ENCODE measurements at places on chromosomes 16 and 17.
A peak's percentile ranks its signal among the peaks of the same experiment; 100 is the strongest.

DNA sequence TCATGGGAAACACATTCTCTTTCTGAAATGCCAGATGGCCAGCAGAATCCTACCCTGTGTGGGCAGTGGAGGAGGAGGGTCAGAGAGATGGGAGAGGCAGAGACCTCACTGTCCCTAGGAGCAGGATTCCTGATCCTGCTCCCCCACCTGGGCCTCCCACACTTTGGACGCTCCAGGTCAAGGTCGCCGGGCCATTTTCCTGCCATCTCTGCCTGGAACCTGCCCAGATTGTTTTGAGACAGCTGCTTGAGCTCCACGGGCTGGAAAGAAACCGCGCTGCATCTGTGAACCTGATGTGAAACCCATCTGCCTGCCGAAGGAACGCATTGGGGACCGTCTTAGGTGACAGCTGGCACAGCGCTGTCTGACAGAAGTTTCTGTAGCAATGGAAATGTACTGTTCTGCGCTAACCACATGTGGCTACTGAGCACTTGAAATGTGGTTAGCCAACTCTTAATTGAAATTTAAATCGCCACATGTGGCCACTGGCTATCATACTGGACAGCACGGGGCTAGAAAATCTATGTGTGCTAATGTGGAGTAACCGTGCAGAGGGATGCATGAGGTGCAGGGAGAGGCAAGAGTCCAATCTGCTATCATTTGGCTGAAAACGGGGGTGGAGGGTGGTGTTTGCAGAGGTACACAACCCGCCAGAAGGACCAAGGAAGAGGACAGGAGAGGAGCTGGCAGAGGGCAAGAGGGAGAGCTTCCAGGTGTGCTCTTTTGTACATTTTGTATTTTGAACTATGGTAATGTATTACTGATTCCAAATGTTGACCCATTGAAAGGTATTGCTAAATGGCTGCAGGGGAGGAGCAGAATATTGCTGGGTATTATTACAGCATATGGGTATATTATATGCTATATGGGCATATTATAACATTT is 15.4 kb upstream of the NUBP1 start:
- DNase-seq = no peak

GRCh38 chr16:81313701-81314602 is 810 bp upstream of the GAN start:
- no peak for DNase-seq

DNA sequence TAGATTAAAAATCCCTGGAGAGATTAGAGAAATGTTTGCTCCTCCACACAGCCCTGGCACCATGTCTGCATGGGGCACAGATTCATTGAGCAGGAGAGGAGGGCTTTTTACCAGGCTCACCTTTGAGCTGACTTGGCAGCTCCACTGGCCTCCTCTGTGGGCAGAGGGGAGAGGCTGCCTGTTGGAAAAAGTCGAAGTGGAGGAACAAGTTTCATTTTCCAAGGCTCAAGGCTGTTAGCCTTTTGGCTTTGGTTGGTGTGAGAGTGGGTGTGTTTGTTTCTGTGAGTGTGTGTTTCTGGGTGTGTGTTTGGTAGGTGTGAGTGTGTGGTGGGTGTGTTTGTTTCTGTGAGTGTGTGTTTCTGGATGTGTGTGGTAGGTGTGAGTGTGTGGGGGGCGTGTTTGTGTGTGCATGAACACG is 5.6 kb downstream of the TMEM238L start:
- no peak for DNase-seq

- DNase-seq = no peak
Measured at GRCh38 chr17:81715872-81716673, 4.0 kb downstream of the SLC25A10 start.

GRCh38 chr17:27473190-27473747 is 17.0 kb downstream of the KSR1 start:
- DNase-seq = no peak

GRCh38 chr17:8125154-8125946 is 1.4 kb upstream of the HES7 start:
- peak; percentile 84 for DNase-seq

- no peak for DNase-seq
Measured at GRCh38 chr16:25699069-25699468, 7.3 kb downstream of the HS3ST4 start.

- DNase-seq = no peak
Measured at GRCh38 chr17:82802075-82802780, 37.6 kb downstream of the ZNF750 start.

GRCh38 chr16:4675864-4676786 is 17.2 kb upstream of the NUDT16L1 start:
- peak; percentile 64 for DNase-seq

DNA sequence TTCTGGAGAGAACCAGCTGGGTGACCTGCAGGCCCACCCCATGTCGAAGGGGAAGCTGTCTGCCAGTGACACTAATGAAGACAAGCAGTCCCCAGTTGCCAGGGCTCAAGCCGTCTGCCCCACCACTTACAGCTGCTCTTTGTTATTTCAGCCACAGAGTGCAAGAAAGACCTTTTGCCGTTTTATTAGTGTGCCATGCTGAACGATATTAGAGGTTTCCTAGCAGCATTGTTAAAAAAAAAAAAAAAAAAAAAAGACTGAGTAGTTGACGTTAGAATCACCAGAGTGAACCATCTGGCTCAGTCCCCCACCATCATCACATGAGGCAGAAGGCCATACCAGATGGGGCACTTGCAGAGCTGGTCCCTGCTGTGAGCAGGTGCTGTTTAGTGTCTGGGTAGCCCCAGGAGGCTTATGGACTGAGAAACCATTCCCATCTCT is 26.5 kb upstream of the SLC39A11 start:
- DNase-seq = no peak

DNA sequence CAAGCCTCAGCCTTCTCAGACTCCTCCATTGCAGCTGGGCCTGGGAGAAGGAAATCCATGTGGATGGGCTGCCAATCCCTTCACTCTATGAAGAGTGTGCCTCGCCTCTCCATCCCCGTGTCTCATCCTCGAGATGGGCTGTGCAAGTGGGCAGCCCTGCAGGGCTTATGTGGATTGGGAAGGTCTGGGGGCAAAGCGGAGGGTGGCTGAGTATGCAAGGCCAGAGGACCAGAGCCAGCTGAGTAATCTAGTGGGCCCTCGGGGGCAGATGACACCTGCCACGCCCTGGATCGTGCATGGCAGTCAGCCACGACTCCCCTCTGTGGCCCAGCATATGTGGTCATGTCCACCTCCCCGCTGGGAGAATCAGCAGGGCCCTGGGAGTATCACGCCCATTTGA is 78.9 kb downstream of the IRX5 start:
- DNase-seq = no peak

DNA sequence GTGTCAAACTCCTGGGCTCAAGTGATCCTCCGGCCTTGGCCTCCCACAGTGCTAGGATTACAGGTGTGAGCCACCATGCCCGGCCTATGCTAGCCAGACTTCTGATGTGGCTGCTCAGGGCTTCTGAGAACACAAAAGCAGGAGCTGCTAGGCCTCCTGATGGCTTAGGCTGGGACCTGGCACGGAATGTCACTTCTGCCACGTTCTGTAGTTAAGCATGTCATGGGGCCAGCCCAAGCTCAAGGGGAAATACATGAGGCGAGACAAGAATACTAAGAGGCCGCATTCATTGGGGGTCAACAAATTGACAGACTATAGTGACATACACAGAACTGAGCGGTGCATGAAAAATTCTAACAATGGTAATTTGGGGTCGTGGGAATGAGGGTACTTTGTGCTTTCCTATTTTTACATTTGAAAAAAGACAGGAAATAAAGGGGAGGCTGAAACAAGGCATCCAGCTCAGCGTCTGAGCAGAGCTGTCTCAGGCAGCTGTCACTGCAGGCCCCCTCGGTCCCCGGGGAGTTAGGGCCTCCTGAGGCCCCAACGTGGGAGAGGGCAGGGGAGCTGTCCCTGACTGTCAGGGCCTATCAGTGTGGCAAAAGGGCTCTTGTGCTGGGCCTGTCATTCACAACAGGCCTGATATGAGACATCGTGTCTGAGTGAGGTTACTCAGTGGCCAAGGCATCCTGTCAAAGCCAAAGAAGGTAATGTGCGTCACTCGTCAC is 26.4 kb downstream of the CFAP20 start:
- no peak for DNase-seq

GRCh38 chr17:66525338-66525737 is 222.9 kb downstream of the PRKCA start:
- DNase-seq = no peak

DNA sequence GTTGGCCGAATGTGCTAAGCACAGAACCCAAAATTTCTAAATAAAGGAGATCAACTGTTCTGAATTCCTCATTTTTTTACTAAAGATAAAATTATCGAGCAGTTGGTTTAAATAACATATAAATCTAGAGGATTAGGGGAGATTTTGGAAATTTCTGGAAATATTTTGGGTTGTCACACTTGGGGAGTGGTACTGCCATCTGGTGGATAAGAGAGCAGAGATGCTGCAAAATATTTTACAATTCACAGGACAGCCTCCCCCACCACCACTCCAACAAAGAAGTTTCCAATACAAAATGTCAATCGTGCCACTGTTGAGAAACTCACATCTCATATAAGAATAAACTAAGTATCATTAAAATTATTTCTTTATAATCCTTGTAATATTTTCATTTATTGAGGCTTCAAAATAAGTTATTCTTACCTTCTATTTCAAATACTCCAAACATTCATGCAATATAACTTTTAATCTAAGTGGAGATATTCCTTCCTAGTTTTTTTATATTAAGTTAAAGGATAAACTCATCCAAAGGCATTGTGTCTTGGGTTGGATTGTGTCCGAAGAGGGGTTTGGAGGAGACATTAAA is 17.0 kb upstream of the ABCA8 start:
- DNase-seq = no peak

GRCh38 chr16:77860953-77861352 is 72.6 kb downstream of the VAT1L start:
- DNase-seq = no peak

GRCh38 chr16:25689137-25689836 is 2.5 kb upstream of the HS3ST4 start:
- no peak for DNase-seq

GRCh38 chr17:50212121-50212843 is 10.9 kb upstream of the COL1A1 start:
- no peak for DNase-seq

DNA sequence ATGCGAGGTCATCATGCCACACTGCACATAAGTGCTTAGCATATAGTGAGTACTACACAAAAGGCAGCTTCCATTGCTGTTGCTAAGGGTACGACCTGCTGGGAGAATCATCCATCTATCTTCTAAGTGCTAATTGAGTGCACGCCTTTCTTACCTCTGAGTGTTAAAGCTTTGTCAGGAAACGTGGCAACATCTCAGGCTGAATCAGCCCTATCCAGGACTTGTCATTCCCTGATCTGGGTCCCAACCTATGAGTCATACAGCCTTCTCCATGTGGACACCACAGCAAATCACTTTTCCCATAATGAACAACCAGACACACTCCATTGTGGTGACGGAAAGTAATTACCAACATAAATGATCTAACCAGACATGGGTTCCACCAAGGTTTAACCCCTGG is 201.1 kb upstream of the MAF start:
- no peak for DNase-seq

DNA sequence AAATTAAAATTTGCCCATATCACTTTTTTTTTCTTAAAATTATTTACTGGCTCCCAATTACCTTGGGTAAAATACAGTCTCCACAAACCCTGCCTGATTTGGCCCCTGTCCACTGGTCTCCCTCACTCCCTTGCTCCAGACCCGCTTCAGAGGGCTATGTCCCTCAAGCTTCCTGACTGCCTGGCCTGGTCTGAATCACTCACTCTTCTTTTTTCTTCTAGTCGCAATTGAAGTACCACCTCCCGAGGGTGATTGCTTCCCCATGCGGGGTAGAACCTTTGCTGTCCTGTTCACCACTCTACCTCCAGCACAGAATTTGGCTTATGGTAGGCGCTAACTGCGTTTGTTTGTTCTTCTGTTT is 598 bp upstream of the PGAP3 start:
- no peak for DNase-seq

DNA sequence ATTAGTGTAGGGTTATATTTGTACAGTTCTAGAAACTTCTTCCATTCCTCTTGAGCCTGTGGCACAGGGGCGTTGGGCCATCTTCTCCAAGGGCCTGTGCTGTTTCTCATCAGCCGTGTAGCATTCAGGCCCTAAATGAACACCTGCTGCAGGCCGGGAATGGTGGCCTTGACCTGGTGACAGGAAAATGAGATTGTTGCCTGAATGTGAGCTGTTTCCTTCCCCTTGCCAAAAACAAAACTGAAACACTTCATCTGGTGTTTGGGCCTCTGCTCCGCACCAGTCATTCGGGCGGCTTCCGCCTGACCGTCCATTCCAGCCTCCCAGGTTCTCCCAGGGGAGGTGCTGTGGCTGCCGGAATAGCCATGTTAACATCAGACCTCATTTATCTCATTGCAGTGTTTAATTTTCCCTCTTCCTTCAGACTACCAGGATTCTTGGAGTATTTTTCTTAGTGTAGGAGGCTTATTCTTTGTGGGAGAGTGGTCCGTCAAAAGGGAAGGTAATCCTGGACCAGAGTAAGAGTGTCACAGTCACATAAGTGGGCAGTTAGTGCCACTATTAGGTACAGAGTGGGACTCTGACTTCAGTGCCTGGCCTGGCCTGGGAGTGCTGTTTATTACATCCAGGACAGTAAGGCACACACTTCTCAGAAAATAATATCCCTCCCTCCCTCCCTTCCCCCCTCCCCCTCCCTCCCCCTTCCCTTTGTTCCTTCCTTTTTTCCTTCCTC is 61.9 kb downstream of the WWP2 start:
- no peak for DNase-seq

DNA sequence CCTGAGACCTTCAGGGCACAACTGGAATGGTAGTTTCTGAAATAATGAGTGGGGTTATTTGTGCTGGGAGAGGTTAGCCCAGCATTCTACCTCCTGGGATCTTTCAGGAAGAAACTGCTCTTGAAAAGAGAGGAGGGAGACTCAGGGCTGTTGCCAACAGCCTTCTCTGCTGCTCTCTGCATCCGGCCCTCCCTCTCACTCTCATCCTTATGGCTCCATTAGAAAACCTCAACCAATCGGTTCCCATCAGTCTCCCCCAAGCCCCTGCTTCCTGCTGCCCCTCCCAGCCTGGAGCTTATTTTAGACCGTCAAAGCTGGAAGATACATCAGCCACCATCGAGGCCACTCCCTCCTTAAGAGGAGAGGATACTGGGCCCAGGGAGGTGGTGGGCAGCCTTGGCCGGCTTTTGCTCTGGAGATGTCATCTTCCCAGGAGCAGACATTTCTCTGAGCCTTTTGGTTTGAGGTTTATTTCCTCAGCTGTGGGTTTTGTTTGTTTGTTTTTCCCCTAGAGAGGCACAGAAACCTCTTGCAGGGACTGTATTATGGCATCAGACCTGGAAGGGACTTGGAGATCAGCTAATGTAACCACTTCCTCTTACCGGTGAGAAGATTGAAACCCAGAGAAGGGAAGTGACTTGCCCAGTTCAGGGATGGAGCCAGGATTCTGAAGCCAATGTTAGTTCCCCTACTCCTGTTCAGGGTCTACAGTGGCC is 2.7 kb downstream of the MPRIP start:
- no peak for DNase-seq
